ENCODE measurements at places on chromosomes 7 and 10.

- no peak for DNase-seq
These were observed 6.3 kb downstream of the PITX3 start for GRCh38 chr10:102234888-102235597.

DNA sequence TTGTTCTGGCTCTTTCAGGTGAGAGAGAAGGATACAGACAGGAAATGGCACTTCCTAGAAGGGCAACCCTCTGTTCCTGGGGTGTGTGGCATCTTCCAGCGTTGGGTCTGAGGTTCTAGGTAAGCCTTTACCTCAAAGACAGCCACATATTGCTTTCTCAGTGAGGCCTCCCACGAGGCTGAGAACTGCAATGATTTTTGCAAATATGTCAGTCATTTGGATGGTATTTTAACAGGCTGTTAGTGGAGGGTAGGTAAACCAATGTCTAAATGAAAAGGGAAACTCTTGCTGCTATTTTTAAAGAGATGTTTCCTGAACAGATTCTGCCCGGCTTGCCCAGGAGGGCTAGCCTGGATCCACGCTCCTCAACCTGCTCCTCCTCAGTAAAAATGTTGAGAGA, 240.3 kb upstream of the KLF6 start:
- DNase-seq, result no peak

DNA sequence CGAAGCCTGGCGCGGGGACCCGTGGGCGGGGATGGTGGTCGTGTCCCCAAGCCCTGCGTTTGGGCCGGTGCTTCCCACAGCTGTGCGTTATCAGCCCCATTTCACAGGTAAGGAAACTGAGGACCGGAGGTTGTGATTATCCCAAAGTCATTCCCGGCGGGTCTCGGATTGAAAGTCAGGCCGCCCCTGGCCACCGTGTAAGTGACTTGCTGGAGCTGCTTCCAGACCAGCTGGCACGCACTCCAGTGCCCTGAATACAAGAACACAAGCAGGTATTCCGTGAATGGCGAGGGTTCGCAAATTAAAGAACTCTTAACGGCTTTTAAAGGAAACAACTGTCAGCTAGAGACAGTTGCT, 675 bp upstream of the ATE1 start:
- no peak for DNase-seq

GRCh38 chr7:40482845-40483244, 348.0 kb downstream of the SUGCT start:
- DNase-seq, result no peak

DNA sequence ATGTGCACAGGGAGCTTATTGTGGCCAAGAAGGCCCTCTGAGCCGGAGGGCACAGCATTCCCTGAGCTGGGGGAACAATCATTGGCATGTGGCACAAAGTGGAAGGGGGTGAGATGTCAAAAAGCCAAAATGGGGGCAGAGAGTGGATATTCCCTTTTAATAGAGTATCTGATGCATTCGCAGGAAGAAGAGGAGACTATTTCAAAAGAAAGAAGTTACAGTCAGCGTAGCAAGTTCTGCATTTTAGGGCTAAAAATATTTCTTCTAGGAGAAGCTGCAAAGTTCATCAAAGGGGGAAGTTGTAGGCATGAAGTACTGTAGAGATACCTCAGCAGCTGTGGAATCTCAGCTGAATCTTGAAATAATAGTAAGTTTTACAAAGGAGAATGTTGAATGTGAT, 136.0 kb upstream of the WDR11 start:
- DNase-seq, result no peak

- DNase-seq, result no peak
These were observed 39.2 kb upstream of the GARS1 start for GRCh38 chr7:30555525-30555924.
